ENCODE measurements at places on chromosomes 7 and 10.

- DNase-seq = no peak
These were observed 12.0 kb upstream of the AOAH start for GRCh38 chr7:36736090-36736898.

DNA sequence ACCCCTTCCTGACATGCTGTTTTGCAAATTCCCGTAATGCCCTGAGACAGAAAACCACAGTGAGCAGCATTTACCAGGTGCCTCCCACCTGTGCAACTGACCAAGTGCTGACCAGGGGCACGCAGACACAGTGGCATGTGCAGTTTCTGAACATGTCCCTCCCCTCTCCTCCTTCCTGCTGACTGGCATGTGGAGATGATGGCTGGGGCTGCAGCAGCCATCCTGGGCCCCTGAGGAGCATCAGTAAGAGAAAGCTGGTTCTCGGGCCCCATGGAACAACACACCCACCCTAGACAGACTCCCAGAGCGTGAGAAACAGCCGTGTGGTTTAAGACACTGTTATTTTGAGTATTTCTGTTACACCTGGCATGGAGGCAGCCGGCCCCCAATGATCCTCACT lies 66.2 kb upstream of the PDGFA start:
- no peak for DNase-seq

DNA sequence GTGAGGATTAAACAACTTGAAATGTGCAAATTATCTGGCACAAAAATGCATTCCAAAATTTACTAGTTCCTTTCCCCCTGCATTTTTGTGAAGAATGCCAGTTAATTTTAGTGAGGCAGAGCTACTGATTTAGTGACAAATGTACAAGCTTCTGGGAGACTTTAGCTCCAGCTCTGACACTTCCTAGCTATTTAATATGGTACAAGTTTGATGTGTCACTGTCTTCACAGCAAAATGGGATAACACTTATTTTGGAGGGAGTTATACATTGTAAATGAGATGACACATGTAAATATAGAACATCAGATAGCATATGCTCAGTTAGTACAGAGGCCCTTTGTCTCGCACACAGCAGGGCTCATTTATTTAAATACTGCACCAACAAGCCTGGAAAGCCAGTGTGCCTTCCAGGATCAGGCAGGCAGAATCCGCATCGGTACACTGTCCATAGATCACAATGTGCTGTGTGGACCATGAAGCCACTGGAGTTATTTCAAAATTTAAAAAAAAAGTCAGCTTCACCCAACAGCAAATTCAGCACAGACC lies 48.7 kb downstream of the ELMO1 start:
- no peak for DNase-seq

DNA sequence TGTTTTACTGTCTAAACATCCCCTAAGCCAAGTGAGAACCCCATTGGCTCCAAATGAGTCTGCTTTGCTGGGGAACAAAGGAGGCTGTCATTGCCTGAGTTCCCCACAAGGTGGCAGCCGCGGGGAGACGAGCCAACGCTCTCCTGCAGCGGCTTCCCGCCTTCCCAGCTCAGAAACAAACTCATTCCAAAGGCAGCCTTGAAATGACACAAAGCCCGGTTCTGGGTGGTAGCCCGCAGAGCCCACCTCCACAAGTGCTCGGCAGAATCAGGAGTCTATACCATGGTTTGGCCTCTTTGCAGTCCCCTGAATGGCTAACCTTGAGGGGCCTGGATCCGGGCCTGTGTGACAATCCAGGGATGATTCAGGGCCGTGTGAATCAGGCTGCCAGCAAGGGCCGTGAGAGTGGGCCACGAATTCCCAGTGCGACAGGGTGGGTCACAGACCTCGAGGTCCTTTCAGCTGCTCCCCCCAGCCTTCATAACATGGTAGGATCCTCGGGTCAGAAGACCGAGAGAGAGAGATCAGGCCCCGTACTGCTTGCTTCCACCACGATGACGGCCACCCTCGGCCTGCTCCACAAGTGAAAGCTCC lies 79.7 kb downstream of the DLG5 start:
- DNase-seq = peak; percentile 64

GRCh38 chr10:94353336-94353735 lies 9.4 kb downstream of the NOC3L start:
- DNase-seq = no peak

DNA sequence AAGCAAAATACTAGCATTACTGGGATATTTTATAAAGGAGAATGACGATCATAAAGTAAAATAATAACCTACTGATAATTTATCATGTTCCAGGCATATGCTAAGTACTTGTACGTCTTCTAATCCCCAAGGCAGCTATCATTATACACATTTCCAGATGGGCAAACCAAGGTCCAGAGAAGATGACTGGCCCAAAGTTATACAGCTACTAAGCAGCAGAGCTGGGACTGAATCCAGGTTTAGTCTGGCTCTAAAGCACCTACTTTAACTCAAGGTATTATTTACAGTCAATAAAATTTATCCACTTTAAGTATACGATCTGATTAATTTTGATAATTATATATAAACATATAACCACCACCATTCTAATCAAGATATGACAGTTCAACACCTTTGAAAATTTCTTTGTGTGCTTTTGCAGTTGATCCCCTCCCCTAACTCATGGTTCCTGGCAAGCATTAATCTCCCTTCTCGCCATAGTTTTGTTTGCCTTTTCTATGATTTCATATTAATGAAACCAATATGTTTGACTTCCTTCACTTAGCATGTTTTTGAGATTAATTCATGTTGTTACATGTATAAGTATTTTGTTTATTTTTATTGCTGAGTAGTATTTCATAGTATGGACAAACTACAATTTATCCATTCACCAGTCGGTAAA lies 126.7 kb downstream of the CPEB3 start:
- DNase-seq = no peak
